AG09319 (cell line): ENCODE measurements at places on chromosomes 2 and 18.

GRCh38 chr2:59233448-59233847 lies 992.3 kb upstream of the FANCL start:
- no peak for DNase-seq

- no peak for DNase-seq
Observed at GRCh38 chr2:137202318-137202717, 437.0 kb downstream of the THSD7B start.

DNA sequence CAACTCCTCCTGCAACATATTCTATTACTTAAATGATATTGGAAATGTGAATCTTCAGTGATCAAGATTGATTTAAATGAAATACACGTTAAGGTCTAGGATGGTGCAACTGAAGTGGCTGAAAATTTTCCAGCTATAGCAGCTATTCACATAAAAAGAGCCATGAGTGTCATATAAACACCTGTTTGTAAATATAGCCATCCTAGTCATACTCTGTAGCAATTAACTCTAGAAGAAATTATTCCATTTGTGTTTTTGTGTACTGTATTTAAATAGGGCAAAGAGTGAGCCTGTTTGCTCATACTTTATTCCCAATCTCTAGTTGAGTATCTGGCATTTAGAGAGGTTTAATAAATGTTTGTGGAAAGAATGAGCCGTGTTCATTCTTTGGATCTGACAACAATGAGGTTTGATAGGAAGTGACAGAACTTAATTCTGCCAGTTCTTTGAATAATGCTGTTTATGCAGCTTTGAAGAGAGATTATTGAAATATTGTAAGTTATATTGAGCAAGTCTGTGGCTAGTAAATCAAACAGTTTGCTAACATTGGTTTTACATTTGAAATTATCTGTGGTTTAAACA lies 49.7 kb downstream of the BABAM2 start:
- DNase-seq, result no peak

DNA sequence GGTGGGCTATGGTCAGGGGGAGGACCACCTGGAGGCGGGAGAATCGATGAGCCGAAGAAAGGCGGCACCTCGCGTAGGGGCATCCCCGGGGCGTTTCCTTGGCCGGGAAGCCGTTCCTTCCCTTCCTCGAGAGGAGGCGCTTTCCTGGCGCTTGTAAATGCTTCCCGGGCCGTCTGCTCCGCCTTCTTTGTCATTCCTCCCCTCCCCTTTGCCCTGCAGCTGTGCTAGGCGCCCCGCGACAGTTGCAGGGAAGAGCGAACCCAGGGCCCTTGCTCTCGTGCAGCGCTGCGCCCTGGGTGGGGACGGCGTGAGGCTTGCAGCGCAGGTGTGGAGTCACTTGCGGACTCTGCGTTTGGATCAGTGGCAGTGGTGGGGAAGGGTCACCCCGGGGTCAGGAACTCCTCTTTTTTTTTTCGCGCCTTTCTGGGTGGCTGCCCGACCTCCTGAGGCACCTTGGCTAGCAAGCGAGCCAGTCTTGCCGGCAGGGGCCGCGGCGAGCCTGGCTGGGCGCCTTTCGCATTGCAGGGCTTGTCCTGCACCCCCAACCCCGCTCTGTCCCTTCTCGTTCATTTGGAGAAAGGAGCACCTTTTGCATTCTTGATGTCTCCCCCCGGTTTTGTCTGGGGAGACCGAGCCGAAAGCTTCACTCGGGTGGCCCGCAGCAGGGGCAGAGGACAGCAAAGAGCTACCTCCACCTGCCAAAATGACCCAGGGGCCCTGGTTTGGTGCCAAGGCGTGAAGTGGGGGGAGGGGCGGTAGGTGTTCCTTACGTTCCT lies 858 bp downstream of the KCNS3 start:
- peak; percentile 10 for DNase-seq

DNA sequence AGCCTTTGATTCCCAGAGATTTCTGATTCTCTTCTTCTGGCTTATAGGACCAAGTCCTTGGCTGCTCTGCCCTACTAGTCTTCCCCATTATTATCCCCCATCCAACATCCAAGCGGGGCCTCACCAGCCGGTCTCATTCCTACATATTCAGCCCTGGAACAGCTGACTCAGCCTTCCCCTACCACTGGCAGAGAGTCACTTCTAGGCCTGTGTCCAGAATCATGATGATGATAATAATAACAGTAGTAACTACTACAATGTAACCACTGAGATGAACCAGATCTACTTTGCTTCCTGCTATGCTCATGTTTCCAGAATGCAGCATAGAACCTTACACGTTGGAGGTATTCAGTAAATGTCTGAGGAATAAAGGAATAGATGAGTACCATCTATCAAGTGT lies 295.2 kb downstream of the SRBD1 start:
- peak; percentile 45 for DNase-seq

GRCh38 chr2:63555931-63556330 lies 32.3 kb downstream of the WDPCP start:
- DNase-seq, result no peak

GRCh38 chr2:173130496-173131465 lies 55.1 kb downstream of the MAP3K20 start:
- DNase-seq, result no peak

DNA sequence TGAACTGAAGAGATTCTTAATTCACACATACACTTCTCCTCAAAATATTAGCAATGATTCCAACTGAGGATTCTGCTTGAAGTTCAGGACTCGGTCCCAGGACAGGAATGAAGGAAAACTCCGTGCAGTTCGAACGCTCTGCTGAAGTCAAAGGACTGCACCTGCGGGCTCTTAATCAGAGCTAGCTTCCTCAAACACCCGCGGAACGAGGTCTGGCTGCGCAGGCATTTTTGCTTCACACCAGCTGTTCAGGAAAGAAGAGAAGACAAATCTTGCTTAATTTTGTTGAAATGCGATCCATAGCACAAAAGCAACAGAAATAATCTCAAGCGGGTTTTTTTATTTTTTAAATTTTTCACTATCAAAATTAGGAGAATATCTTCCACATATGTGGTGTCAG lies 175.6 kb downstream of the LAMA1 start:
- DNase-seq, result no peak

- DNase-seq, result no peak
Observed at GRCh38 chr2:217988014-217988839, 14.6 kb downstream of the TNS1 start.

DNA sequence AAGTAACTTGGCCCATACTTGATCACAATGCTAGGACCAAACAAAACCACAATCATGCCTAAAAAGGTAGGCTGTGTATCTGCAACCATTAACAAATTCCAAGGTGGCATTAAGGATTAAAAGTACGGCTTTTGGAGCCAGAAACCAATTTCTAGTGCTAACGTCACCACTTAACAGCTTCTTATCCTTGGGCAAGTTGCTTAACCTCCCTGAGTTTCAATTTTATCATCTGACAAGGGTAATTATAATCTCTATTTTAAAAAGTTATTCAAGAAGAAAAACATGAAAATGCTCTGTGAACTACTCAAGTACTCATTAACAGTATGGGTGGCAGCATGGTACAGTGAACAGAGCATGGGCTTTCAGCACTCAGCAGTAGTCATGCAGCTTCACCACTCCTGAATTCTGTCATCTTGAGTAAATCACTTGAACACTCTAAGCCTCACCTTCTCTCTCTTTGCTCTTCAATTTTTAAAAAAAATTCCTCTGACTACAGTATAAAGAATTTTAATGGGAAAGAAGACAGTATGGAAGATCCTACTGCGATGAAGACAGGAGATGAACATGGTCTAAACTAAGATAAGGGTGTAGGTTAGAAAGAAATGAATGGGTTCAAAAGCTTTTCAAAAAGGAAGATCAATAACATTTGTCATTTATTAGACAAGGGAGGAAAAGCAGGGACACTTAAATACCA lies 69.2 kb downstream of the SS18 start:
- no peak for DNase-seq

GRCh38 chr2:157312866-157313486 lies 12.6 kb downstream of the ERMN start:
- DNase-seq, result no peak

GRCh38 chr2:118250001-118250400 lies 161.7 kb downstream of the INSIG2 start:
- no peak for DNase-seq

DNA sequence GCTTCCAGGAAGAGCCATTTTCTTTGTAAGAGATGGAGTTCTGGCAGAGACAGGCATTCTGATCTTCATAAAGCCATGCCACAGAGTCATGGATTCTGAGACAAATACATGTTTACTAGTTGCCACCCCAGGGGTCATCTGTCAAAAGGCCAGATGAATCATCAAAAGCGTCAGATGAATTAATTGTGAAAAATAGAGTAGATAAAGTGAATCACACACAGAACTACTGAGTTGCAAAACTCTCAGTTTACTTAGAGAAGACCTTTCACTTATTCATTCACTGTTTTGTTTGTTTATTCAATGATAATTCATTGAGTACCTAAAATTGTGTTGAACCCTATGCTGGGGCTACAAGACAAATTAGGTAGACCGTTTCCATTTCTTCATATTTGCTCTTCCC lies 157.7 kb upstream of the SERPINE2 start:
- DNase-seq, result no peak

DNA sequence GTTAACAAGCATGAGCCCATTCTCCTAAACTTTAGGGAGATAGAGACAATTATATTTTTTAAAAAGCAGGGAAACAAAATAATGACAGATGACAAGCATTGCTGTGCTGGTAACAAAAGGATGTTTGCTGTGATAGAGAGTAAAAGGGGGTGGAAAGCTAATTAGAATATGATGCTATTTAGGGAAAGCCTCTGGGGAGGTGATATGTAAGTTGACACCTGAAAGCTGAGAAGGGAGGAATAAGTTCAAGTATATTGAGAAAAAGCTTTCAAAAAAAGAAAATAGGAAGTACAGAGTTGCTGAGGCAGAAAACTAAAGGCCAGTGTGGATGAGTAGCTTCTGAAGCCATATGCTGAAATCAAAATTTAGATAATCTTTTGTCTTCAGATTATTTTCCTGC lies 565.2 kb upstream of the NRXN1 start:
- DNase-seq, result no peak

DNA sequence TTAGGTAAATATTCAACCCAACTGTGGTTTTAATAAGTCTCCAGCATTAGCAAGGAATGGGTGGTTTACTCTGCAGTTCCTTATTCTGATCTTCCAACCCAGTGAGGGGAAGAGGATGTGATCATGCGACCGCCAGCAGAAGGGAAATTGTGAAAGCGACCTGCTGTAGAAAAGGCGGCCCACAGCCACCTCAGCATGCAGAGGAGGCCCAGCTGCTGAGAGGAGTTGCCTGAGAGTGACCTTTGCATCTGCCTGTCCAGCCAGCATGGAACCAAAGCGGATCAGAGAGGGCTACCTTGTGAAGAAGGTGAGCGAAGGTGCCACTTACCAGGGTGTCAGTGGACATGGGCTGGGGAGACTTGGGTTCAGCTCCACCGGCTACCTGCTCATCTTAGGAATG lies at the start of gene PLEK:
Gene PLEK, plus strand, starts transcription at position 196 of the 400 bp plus-strand sequence. Its CDS starts 70 bp downstream, at position 266.
- DNase-seq, result no peak

- DNase-seq, result no peak
Observed at GRCh38 chr2:70115646-70116442, 28.6 kb downstream of the PCBP1 start.

GRCh38 chr2:177313162-177313781 lies 48.7 kb upstream of the NFE2L2 start:
- no peak for DNase-seq

DNA sequence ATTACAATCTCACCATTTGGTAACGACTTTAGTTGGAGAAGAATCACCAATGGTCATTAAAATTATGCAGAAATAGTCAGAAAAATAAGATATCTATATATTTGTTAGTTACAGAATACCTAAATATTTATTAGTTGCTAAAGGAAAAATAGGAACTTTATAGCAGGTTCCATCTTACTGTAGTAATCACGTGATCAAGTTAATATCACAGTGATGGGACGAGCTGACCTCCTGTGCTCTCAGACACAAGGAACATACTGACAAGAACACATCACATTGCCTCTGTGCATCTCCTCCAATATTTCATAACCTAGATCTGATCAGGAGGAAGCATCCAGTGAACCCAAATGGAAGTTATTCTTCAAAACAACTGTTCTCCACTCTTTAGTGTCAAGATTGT lies 215.3 kb downstream of the GALR1 start:
- DNase-seq, result no peak

- no peak for DNase-seq
Observed at GRCh38 chr2:231621051-231621879, 28.6 kb downstream of the TEX44 start.

- no peak for DNase-seq
Observed at GRCh38 chr18:74264303-74265020, 27.3 kb downstream of the CYB5A start.

DNA sequence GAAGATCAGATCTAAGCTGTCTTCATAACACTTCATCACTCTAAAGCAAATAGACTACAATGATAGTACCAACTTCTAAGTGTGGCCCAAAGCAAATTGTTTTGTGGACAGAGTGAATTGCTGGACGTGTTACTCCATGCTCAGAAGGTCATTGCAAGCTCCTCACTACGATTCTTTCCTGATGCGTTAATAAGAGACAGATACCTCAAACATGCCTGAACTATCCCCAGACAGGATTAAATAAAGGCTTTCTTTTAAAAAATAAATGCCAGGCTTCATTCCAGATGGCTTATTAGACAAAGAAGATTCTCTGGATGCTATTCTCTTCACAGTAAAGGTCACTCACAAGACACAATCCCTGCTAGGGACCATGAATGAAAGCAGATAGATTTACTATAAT lies 621.2 kb downstream of the DCDC2C start:
- DNase-seq, result no peak

- no peak for DNase-seq
Observed at GRCh38 chr2:134161170-134161547, 92.7 kb upstream of the MGAT5 start.

DNA sequence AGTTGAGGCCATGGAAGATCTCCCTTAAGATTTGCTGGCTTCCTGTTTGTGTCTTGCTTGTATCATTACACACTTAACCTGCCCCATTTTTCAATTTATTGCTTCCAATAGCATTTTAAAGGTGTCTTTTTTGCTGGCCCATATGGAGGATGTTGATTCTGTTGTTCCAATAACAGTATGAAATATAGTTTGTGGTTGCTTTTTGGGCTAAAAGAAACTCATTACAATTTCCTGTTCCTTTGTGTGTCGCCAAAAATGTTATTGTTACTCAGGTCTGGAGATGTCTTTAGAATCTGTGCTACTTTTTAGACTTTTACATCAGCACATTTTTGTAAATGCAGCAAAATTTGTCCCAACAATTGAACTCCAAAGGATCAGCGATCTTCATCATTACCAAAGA lies 234.0 kb upstream of the ITGA4 start:
- DNase-seq, result no peak
